Astrocyte of the spinal cord (primary cell): ENCODE measurements at places on chromosomes 12 and 14.

DNA sequence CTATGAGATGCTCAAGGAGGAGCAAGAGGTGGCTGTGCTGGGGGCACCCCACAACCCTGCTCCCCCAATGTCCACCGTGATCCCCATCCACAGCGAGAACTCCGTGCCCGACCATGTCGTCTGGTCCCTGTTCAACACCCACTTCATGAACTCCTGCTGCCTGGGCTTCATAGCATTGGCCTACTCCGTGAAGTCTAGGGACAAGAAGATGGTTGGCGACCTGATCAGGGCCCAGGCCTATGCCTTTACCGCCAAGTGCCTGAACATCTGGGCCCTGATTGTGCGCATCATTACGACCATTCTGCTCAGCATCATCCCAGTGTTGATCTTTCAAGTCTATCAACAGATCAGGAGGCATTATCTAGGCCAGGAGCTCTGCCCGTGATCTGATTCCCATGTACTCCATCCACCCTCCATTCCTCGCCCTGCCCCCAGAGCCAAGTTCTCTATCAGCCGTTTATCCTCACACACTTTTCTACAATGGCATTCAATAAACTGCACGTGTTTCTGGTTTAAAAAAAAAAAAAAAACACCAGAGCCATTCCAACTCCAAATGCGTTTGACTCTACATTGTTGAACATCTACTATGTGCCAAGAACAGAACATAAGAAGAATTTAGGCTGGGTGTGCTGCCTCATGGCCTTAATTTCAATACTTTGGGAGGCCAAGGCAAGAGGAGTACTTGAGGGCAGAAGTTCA is 17.5 kb downstream of the ATXN2 start:
- no peak for DNase-seq

GRCh38 chr12:28258998-28259397 is 68.7 kb downstream of the CCDC91 start:
- DNase-seq = peak; percentile 23

- no peak for DNase-seq
These were observed 36.4 kb downstream of the ITPK1 start for GRCh38 chr14:93079321-93079720.

GRCh38 chr14:42222924-42223471 is 616.3 kb downstream of the LRFN5 start:
- peak; percentile 82 for DNase-seq

GRCh38 chr14:31962920-31963319 is 114.2 kb upstream of the ARHGAP5 start:
- DNase-seq = no peak

- DNase-seq = no peak
These were observed 9.6 kb downstream of the CALM1 start for GRCh38 chr14:90406384-90406798.

DNA sequence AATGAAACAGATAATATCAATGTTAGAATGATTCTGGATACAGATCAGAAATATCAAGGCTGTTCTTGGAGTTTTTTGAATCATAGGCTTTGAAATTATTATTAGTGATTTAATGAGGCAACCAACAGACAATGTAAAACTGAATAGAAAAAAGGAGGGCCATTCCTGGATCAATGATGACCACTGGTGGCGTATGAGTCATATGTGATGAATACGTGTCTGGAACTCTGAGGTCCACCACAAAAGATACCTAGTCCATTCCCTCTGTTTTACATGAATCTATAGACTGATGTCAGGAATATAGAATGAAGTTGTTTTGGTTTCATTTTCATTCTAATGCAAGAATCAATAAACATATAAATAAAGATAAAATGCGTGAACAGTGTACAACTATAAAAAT is 78.3 kb upstream of the RTL1 start:
- peak; percentile 48 for DNase-seq

- DNase-seq = no peak
These were observed 18.7 kb upstream of the DGLUCY start for GRCh38 chr14:91095178-91095577.

- no peak for DNase-seq
These were observed 25.5 kb upstream of the FRMD6 start for GRCh38 chr14:51626185-51626584.

DNA sequence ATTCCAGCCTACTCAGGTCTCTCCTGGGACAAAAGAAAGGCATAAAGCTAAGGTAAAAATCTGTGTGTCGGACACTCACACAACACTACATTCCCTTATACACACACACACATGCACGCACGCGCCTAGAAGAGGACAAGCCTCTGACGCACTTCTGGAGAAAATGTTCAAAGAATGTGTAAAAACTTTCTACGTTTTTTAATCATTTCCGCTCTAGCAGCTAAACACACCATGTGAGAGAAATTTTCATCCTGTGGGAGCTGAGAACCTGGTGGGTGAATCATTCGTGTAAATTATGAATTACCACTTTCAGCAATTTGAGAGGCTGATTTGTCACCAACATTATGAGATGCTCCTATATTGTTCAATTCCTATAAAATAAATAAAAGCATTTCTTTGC is 494.5 kb downstream of the TMEM132D start:
- DNase-seq = no peak

DNA sequence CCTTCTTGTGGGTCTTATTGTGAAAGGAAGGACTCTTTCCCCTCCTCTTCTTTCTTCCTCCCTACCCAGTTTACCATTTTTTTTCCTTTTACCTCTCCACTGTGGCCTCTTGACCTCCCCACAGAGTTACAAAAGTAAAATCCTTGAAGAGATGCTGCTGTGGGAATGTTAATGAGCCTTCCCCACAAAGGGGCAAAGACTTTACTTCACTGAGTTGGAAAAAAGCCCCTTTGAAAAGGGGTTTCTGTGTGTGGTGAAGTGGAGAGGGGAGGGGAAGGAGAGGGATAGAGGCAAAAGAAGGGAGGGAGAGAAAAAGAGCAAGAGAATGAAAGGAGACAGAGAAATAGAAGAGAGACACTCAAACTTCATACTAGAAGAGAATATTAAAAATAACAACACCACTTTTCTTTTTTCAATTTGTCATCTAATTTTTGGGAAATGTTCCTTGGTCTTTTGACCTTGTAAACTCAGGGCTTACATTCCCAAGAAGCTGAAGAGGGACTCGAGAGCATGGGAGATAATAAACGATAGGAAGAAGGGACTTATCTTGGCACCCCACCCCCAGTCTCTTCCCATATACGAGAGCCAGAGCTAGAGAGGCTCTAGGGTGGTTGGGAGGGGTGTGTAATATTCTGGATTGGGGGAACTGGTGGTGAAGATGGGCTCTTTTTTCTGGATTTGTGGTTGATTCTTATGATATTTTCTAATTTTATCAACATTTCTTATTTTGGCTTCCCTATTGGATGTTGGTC is 13.2 kb upstream of the SALL2 start:
- DNase-seq = no peak

DNA sequence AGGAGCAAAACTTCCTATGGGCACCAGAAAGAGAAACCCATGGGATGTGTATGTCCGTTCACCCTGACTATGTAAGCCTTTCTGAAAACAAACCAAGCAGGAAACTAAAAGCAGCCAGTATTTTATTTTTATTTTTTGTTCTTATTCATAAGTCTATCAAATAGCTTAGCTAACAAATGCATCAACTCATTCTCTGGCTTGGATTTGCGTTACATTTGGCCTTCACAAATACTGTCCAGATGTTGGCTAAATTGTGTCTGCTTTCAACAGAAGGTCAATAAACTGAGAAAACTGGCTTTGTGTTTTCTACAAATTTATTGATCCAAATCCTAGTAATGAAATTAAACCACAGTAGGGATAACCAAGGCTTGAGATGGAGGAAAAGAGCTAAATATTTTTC is 379.0 kb downstream of the NOVA1 start:
- DNase-seq = no peak
